NCI-H1694 (cell line): ENCODE measurements at places on chromosomes 7 and 10.

- no peak for DNase-seq
Measured at GRCh38 chr7:410395-410910, 109.2 kb downstream of the PDGFA start.

GRCh38 chr10:78798976-78799730, 269.6 kb upstream of the ZMIZ1 start:
- no peak for DNase-seq

- DNase-seq: no peak
Measured at GRCh38 chr10:16799621-16800020, 17.6 kb downstream of the RSU1 start.

DNA sequence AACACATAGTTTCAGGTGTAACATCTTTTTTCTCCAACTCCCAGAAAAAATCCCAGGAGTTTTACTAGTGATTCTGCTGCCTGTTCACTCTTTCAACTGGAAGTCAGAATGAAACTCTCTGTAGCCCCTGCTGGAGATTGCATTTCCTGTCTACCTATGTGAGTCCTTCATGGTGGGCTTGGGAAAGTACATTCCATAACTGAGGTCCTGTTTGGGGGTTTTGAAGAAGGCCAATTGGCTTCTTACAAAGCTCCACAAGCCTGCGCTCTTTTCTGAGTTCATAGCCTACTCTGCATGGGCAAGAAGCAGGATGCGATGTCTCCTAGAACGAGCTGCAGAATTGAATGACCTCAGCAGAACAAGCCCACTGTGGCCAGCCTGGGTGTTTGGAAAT, 86.7 kb downstream of the LYZL2 start:
- DNase-seq: no peak

DNA sequence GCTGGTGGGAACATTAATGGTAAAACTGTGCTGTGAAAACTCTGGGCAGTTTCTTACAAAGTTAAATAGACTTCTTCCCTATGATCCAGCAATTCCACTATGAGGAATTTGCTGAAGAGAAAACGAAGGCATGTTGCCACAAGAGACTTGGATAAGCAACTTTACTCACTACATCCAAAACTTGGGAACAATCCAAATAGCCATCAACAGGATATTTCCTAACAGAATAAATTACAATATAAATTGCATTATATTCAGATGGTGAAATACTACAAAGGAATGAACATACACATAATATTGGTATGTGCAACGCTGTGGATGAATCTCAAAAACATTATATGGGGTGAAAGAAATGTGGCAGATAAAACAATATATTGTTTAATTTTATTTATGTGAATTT, 21.4 kb upstream of the MKI67 start:
- no peak for DNase-seq

- DNase-seq: no peak
Measured at GRCh38 chr10:79263939-79264338, 83.3 kb upstream of the PPIF start.

GRCh38 chr10:98486421-98486820, 39.7 kb upstream of the HPS1 start:
- no peak for DNase-seq

DNA sequence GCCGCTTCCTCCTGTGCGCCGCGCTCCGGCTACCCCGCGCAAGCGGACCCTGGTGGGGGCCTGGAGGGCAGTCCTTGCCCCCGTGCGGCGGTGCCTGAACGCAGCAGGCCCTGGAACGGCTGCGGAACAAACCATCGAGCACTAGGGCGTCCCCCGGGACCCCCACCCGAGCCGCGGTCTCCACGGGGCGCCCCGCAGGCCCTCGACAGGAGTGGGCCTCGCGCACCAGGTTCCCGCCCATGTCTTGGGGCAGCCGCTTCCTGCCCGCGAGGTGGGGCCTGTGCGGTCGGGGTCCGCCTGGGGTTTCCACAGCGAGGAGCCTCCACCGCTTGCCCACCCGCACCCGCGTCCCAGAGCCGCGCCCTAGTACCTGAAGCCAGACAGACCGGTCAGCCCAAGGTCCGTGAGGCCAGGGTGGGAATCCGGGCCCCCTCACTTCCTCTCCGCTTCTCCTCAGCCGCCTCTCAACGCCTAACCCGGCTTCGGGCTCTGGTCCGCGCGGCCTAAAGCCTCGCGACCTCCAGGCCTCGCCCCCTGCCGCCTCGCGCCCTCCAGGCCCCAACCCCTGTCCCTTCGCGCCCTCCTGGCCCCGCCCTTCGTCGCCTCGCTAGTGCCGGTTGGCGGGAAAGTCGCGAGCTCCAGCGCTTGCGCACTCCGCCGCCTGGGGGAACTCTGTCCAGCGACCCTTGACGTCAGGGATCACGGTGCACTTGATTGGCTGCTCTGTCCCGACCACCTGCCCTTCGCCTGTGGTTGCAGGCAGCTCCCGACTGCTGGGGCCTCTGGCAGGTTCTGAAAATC, 7.0 kb upstream of the GBX1 start:
- DNase-seq: no peak

DNA sequence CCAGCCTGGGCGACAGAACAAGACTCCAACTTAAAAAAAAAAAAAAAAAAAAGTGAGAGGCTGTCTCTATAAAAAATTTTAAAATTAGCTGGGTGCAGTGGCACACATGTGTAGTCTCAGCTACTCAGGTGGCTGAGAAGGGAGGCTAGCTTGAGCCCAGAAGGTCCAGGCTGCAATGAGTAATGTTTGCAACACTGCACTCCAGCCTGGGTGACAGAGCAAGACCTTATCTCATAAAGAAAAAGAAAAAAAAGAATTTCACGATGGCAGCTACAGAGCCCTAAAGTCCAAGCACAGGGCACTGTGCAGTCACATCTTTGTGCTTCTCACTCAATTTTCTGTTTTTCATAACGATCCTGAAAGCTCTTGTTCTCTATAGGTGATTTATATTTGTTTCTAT, 209.5 kb upstream of the KCTD7 start:
- no peak for DNase-seq

GRCh38 chr7:134966691-134967090, 19.6 kb upstream of the AGBL3 start:
- no peak for DNase-seq

- DNase-seq: no peak
Measured at GRCh38 chr7:114755856-114756255, 166.0 kb upstream of the MDFIC start.

GRCh38 chr10:126876456-126876855, 28.8 kb upstream of the DOCK1 start:
- no peak for DNase-seq
